ENCODE measurements at places on chromosomes 2 and 18. TPM values are rescaled to one million over a fixed set of nuclear protein-coding genes. Genes with fewer than 3 reads are reported as not detected.
A peak's percentile ranks its signal among the peaks of the same experiment; 100 is the strongest.

DNA sequence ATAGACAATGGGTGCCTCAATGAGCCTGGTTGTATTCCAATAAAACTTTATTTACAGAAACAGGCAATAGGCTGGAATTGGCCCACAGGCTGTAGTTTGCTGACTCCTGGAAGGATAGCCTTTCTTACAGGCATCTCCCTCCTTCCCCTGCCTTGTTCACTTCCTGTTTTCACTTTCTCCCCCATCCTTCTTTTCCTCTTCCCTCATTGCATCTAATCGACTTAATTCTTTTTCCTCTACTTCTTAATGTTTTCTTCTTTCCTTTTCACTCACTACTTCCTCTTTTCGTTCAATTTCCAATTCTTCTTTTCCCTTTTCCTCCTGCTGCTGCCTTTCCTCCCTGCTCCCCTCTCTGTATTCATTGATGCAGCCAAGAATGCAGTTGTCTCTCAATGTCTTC lies 70.0 kb downstream of the ABCA12 start:
- H3K4me3 ChIP-seq: no peak overlapping the region
- H3K27me3 ChIP-seq: no peaks in the 10 kb centered on the region
- no peak for DNase-seq
- H3K4me1 ChIP-seq: no peaks in the 10 kb centered on the region
- no peak overlapping the region for H3K27ac ChIP-seq
- no peaks in the 10 kb centered on the region for H3K36me3 ChIP-seq

DNA sequence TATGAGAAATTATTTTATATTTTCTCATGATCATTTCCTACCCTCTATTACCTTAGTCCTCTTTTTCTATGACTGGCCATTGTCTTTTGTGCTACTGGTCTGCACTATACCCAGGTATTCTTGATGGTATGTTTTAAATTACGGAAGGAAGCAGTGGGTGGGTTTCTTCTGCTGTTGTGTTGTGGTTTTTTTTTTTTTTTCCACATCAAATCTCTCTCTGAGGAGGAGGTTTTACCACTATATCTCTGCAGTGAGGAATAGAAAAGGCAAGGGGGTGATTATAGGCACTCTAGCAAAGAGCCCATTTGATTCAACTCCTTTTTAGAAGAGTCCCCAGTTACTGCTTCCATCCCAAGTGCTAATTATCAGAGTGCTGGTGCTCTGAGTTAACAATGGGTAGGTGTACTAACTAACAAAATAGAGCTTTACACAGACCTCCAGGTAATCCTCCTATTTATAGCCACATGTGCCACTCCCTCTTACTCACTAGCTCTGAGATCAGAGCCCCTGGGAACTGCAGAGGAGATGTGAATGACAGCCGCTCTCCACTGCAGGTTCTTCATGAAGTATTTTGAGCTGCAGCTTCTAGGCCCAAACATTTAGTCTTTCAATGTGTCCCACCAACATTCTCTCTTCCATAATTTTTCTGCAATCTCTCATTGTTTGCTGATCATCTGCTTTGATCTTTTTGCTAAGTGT lies 301.6 kb upstream of the GULP1 start:
- H3K36me3 ChIP-seq: no peaks in the 10 kb centered on the region
- H3K27me3 ChIP-seq: no peaks in the 10 kb centered on the region
- no peak overlapping the region for H3K27ac ChIP-seq
- H3K4me3 ChIP-seq: no peak overlapping the region

GRCh38 chr2:132668189-132668823 lies 1.7 kb downstream of the LYPD1 start:
- H3K4me1 ChIP-seq: peaks cover 7% of the 10 kb centered on the region
- H3K4me3 ChIP-seq: no peak overlapping the region
- no peak for DNase-seq
- no peaks in the 10 kb centered on the region for H3K36me3 ChIP-seq
- no peak overlapping the region for H3K27ac ChIP-seq

GRCh38 chr2:95734976-95735890 lies 143.4 kb downstream of the TRIM43 start:
- H3K27ac ChIP-seq: no peak overlapping the region
- H3K4me3 ChIP-seq: no peak overlapping the region
- H3K36me3 ChIP-seq: no peaks in the 10 kb centered on the region

- no peaks in the 10 kb centered on the region for H3K36me3 ChIP-seq
- no peak for DNase-seq
- H3K27ac ChIP-seq: no peak overlapping the region
- H3K27me3 ChIP-seq: no peaks in the 10 kb centered on the region
These were observed 9.1 kb upstream of the SAP130 start for GRCh38 chr2:128036748-128037607.

GRCh38 chr2:164523009-164523408 lies 98.3 kb downstream of the GRB14 start:
- no peaks in the 10 kb centered on the region for H3K36me3 ChIP-seq
- H3K4me1 ChIP-seq: no peaks in the 10 kb centered on the region
- no peak overlapping the region for H3K4me3 ChIP-seq
- no peaks in the 10 kb centered on the region for H3K27me3 ChIP-seq
- no peak overlapping the region for H3K27ac ChIP-seq

DNA sequence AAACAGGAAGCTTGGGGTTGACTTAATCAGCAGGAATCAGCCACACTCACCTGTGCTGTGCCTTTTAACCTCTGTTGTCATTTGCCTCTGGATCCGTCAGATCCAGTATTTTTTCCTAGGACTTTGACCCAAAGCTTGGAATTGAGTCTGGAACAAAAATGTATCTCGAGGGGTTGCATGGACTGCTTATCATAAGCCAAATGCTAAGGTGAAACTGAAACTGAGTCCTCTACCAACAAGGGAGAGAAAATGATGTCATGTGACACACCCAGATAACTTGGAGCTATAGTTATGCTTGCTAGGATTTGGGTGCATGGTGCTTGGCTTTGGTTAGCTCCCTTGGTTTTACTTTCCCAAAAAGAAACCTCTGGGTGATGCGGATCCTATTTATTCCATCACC lies 2158.6 kb upstream of the PIK3C3 start:
- no peak overlapping the region for H3K4me3 ChIP-seq
- no peak for DNase-seq
- H3K27me3 ChIP-seq: no peaks in the 10 kb centered on the region
- no peaks in the 10 kb centered on the region for H3K36me3 ChIP-seq
- no peak overlapping the region for H3K27ac ChIP-seq

GRCh38 chr2:24984912-24985311 lies 13.2 kb upstream of the DNAJC27 start:
- no peak overlapping the region for H3K4me3 ChIP-seq
- H3K36me3 ChIP-seq: no peaks in the 10 kb centered on the region
- H3K27ac ChIP-seq: peak overlapping the region; percentile 20
- no peaks in the 10 kb centered on the region for H3K27me3 ChIP-seq
- H3K4me1 ChIP-seq: peaks cover 10% of the 10 kb centered on the region

CCDC88A gene
- total RNA-seq: 33.9 TPM

ALPP gene
- not detected for total RNA-seq

TMEM169 gene
- total RNA-seq: 0.79 TPM

CNGA3 gene
- not detected for total RNA-seq
